GM20000 (cell line): ENCODE measurements at places on chromosomes 2 and 18.

- DNase-seq = no peak
Measured at GRCh38 chr2:222490131-222490530, 65.8 kb downstream of the SGPP2 start.

- DNase-seq = no peak
Measured at GRCh38 chr2:29950481-29950880, 29.1 kb upstream of the ALK start.

GRCh38 chr2:195647302-195647701, 9.7 kb upstream of the SLC39A10 start:
- no peak for DNase-seq

DNA sequence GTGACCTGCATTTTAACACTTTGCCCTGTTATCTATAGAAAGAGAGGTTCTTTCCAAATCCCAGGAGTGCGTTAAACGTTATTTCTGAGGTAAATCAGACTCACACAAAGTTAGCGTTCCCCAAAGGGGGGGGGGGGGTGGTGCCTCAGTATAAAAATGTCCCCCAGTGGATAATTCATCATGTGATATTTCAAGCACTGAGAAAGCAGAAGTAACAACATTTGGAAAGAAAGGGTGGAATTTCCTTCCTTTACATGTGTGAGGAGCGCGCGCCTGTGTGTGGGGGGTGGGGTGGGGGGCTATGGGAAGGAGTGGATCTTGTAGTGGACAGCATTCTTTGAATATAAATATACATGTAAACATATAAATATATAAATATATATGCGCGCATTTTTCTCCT, 630.9 kb downstream of the NYAP2 start:
- DNase-seq = no peak

DNA sequence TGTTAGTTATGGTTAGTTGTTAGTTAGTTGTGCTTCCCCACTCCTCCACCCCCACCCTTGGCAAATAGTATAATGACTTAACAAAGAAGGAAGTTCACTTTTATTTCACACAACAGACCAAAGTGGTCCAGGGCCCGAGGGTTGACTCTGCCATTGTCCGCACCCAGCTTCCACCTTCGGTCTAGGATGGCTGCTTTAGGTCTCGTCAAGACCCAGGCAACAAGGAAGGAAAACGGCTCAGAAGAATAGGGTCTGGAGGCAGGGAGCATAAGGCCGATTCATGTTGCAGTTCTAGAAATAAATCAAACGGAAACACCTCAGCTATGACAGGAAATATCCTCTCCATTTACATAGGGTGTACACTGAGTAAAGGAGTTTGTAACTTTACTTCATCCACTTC, 206.0 kb upstream of the CXCR4 start:
- DNase-seq = no peak

DNA sequence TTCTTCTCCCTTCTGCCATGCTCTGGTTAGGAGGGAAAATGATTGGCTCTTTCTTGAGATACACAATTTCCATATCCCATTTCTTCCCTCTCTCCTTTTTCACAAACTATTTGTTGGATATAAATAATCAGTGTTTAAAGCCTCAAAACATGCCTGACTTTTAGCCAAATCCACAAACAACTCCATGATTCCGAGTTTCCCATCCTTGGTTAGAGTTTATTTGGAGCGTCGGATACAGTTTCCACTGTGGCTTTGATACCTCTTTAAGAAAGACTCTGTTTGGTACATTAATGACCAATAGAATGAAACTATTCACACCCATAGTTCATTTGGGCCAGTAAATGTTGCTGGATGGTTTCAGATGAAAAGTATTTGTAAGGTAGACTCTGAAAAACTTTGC, 5.9 kb upstream of the FHL2 start:
- DNase-seq = no peak

DNA sequence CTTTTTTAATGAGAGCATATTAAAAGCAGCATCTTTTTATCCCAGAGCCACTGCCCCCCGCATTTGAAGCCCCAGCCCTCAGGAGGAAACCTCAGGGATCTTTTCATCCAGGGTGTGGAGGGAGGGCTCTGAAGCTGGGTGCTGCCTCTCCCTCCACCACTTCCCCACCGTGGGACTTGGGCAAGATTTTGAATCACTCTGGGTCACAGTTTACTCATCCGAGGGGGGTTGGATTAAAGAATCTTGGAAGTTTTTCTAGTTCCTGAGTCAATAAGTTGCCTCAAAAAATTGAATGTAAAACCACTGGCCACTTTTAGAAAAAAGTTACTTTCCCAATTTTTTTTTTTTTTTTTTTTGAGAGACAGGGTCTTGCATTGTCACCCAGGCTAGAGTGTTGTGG, 62.0 kb upstream of the ANKRD44 start:
- DNase-seq = no peak

- DNase-seq = peak; percentile 73
Measured at GRCh38 chr2:104849618-104850141, 4.2 kb upstream of the POU3F3 start.
